ENCODE measurements at places on chromosomes 5 and 9.

GRCh38 chr5:44663991-44664710 lies 144.6 kb upstream of the MRPS30 start:
- no peak for DNase-seq

GRCh38 chr9:135512904-135513303 lies 8.3 kb upstream of the LCN1 start:
- DNase-seq: no peak

GRCh38 chr5:76672242-76672641 lies 43.7 kb upstream of the F2R start:
- DNase-seq: no peak

- no peak for DNase-seq
Measured at GRCh38 chr5:80097451-80097850, 62.3 kb downstream of the THBS4 start.

GRCh38 chr9:125121146-125121545 lies 22.2 kb downstream of the SCAI start:
- no peak for DNase-seq

DNA sequence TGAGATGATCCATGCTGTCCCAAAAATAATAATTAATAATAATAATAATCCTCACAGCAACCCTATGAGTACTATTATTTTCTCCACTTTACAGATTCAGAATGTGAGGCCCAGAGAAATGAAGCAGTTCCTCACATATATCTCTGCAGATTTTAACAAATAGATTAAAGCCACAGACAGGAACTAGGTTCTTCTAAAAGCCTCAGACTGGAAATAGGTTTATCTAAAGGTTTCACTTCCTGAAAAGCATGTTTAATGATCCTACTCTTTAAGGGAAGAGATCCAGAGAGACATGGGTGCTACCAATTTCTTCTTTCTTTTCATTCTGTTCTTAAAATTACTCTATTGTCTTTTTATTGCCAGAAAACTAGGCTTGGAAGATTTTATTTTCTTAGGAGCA lies 1079.4 kb upstream of the COX7C start:
- DNase-seq: no peak

All from cardiac muscle cell (in vitro differentiated cells and primary cell).